MM.1S (cell line): ENCODE measurements at places on chromosomes 1 and 21.
A peak's percentile ranks its signal among the peaks of the same experiment; 100 is the strongest.

DNA sequence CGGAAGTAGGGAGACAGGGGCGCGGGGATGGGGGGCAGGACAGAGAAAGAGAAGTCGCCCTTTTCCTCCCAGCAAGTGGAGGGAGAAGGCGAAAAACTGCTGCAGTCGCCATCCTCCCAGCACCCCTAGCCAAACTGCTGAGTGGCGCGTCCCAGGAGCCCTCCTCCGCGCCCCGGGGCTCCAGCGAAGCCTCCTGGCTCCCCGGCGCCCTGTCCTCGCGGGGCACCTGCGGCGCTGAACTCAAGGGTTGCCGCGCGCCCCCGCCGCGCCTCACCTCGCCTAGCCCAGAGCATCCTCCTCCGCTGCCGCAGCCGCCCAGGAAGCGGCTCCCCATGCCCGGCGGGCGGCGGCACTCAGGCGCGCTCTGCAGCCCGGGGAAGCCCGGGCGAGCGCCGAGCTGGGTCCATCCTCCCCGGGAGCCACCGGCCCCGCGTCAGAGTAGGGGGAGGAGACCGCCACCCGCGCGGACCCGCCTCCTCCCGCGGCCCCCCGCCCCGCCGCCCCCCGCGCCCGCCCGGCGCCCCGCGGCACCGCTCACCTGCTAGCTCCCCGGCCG is at the start of gene DAB1:
DAB1 (minus strand) TSS at position 405 of the 556 bp plus-strand sequence. CDS start 133,030 bp downstream, outside the sequence.
- H3K36me3 ChIP-seq = no peaks in the 10 kb centered on the region
- no peaks in the 10 kb centered on the region for H3K27me3 ChIP-seq
- H3K4me1 ChIP-seq = no peaks in the 10 kb centered on the region
- no peak within 1 kb of the TSS; the same call in 1 of the 2 replicates for H3K4me3 ChIP-seq
- H3K27ac ChIP-seq = no peak within 1 kb of the TSS

GRCh38 chr1:28668191-28668955 is at the start of gene GMEB1:
Gene GMEB1, plus strand, starts transcription at chr1:28668784. Its CDS starts 14,829 bp downstream, at chr1:28683613.
- H3K4me3 ChIP-seq = peak within 1 kb of the TSS; percentile 88
- H3K27me3 ChIP-seq = no peaks in the 10 kb centered on the region

GRCh38 chr1:83928396-83928795 is 70.5 kb downstream of the TTLL7 start:
- no peaks in the 10 kb centered on the region for H3K27me3 ChIP-seq
- DNase-seq = no peak
- H3K36me3 ChIP-seq = no peaks in the 10 kb centered on the region
- H3K4me3 ChIP-seq = no peak overlapping the region
- no peaks in the 10 kb centered on the region for H3K4me1 ChIP-seq

DNA sequence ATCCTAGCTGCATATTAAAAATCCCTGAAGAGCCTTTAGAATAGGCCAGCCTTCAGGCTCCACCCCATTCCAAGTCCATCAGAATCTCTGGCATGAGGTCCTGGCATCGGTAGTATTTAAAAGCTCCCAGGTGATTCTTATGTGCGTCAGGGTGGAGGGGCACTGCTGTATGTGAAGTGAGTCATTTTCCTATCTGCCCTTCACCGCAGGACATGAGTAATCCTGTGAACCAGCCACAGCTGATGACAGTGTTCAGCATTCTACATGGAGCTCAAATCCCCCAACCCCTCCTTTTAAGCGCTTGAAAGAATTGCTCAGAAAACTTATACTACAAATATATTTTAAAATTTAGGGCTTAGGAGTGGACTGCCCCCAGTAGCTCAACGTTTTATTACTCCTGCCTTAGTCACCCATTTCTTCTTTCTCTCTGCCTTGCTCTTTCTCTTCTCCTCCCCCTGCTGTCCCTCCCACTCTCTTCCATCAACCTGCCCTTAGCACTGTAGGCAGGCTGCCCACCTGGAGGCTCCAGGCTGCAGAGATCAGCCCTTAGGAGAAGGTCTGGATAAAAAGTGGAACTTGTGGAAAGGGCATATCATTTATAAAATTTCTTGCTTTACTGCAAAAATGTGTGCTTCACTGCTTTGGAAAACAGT is 73.8 kb upstream of the ZNF281 start:
- H3K27ac ChIP-seq = no peak overlapping the region
- DNase-seq = no peak
- H3K4me1 ChIP-seq = no peaks in the 10 kb centered on the region
- no peaks in the 10 kb centered on the region for H3K36me3 ChIP-seq

DNA sequence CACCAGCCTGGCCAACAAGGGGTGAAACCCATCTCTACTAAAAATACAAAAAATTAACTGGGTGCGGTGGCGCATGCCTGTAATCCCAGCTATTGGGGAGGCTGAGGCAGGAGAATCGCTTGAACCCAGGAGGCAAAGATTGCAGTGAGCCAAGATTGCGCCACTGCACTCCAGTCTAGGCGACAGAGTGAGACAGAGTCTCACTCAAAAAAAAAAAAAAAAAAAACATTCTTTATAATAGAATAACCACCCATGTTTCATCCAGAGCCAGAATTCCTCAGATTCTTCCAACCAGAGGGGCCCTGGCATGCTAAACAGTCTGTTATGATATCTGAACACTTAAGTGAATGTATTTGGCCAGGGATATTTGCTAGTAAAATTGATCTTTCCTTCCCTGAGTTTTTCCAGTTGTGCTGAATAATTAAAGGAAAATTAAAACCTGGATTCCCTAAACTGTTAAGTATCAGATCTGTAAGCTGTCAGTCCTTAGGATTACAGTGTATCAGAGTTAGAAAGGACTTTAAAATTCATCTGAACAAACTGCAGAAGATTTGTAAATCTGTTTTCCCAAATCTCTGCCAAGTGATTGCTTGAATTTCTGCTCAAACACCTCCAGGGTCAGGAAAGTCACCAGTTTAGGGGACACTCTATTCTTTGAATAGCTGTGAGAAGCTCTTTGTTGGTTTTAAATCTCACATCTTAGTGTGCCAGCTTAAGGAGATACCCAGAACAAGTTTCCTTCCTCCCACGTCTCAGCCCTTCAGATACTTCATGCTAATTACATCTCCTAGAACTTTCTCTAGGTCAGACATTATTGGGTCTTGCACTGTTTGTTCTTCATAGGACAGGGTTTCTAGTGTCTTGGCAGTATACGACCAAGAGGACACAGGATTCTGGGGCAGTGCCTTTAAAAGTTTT is 84.6 kb upstream of the BMP8A start:
- peak overlapping the region; percentile 76 for H3K27ac ChIP-seq
- DNase-seq = peak; percentile 21
- H3K4me1 ChIP-seq = peaks cover 53% of the 10 kb centered on the region
- H3K4me3 ChIP-seq = peak overlapping the region; percentile 60
- H3K27me3 ChIP-seq = no peaks in the 10 kb centered on the region

DNA sequence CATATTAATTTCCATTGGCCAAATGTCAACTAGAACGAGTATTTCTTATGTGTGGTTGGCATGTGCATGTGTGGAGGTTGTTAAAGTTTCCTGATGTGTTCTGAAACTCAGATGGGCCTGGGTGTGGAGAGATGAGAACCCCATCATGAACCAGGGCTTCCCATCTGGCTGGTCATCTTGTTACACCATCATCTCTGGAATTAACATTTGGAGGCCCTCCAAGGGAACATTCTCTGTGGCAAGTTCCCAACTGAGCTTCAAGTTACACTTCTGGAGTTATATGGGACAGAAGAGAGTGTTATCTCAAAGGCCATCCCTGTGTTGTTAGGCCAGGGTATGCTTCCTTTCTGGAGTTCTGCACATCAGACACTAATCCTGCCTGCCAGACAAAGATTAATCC is 183.6 kb downstream of the TTLL7 start:
- H3K4me3 ChIP-seq = no peak overlapping the region
- H3K36me3 ChIP-seq = no peaks in the 10 kb centered on the region
- DNase-seq = no peak
- no peaks in the 10 kb centered on the region for H3K27me3 ChIP-seq
- H3K27ac ChIP-seq = no peak overlapping the region

- no peak overlapping the region for H3K27ac ChIP-seq
- no peaks in the 10 kb centered on the region for H3K36me3 ChIP-seq
- no peak overlapping the region for H3K4me3 ChIP-seq
- H3K4me1 ChIP-seq = no peaks in the 10 kb centered on the region
These were observed 43.2 kb downstream of the ATP1B1 start for GRCh38 chr1:169149555-169150286.

GRCh38 chr1:29685387-29685786 is 449.1 kb downstream of the PTPRU start:
- H3K4me3 ChIP-seq = no peak overlapping the region
- no peaks in the 10 kb centered on the region for H3K4me1 ChIP-seq
- peaks cover 81% of the 10 kb centered on the region for H3K27me3 ChIP-seq

DNA sequence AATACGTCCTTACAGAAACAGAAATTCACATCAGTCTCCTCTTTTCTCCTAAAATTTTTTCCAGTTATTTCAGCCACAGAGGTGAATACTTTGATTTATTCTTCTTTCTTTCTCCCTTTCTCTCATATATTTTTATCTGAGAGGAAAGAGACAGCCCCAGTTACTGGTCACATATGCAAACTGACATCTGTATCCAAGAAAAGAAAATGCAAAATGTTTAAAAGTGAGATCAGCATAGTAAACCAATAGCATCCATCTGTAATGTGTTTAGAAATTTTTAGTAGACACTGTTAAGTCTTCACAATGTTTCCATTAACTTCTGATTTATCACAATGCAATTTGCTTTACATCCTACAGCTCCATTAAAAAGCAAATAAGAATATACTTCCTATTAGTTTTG is 53.5 kb downstream of the NTNG1 start:
- H3K4me1 ChIP-seq = no peaks in the 10 kb centered on the region
- no peaks in the 10 kb centered on the region for H3K36me3 ChIP-seq
- H3K27ac ChIP-seq = no peak overlapping the region
- no peak overlapping the region for H3K4me3 ChIP-seq

DNA sequence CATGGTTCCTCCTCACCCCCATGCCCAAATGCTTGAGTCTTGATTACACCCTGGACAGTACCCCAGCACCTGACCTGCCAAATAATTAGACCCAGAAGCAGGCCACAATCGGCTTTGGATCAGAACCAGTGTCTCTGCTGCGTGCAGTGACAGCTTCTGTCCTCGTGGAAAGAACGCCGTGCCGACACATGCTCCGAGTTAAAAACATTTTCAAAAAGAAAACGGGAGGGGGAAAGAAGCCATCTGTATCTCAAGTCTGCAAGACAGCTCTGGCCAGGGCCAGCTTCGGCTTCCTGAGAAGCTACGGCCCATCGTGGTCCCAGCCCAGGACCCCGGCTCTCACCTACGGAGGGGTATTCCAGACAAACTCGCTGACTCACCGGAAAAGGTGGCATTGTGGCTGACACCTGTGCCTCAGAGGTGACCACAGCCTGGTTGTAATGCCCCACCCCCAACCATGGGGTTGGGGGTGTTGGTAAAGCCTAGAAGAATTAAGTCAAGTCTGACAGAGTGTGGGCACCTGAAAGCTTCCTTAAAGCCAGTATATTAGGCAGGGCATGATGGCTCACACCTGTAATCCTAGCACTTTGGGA is 25.8 kb downstream of the SSBP3 start:
- H3K27ac ChIP-seq = no peak overlapping the region
- no peak overlapping the region for H3K4me3 ChIP-seq
- H3K4me1 ChIP-seq = peaks cover 29% of the 10 kb centered on the region
- DNase-seq = no peak
- H3K27me3 ChIP-seq = no peaks in the 10 kb centered on the region

DNA sequence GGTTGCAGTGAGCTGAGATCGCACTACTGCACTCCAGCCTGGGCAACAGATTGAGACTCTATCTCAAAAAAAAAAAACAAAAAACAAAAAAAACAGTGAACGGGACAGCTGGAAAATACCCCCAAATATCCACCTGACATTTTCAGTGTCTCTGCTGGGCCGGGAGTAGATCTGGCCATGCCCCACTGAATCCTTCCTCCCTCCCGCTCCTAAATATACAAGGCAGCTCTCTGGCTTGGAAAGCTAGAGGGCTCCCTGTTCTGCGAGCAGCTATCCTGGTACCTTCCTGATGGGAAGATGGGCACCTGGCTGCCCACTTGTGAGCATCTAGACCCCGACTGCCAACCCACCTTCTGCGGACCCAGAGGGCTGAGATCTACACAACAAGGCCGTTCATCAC is 21.4 kb downstream of the SPSB1 start:
- no peaks in the 10 kb centered on the region for H3K36me3 ChIP-seq
- no peak overlapping the region for H3K27ac ChIP-seq
- no peaks in the 10 kb centered on the region for H3K27me3 ChIP-seq
- H3K4me3 ChIP-seq = no peak overlapping the region
- DNase-seq = no peak

- DNase-seq = no peak
- H3K36me3 ChIP-seq = no peaks in the 10 kb centered on the region
- H3K4me1 ChIP-seq = no peaks in the 10 kb centered on the region
- H3K27me3 ChIP-seq = no peaks in the 10 kb centered on the region
- no peak overlapping the region for H3K4me3 ChIP-seq
- no peak overlapping the region for H3K27ac ChIP-seq
These were observed 363.0 kb upstream of the DUSP10 start for GRCh38 chr1:222104694-222105392.

DNA sequence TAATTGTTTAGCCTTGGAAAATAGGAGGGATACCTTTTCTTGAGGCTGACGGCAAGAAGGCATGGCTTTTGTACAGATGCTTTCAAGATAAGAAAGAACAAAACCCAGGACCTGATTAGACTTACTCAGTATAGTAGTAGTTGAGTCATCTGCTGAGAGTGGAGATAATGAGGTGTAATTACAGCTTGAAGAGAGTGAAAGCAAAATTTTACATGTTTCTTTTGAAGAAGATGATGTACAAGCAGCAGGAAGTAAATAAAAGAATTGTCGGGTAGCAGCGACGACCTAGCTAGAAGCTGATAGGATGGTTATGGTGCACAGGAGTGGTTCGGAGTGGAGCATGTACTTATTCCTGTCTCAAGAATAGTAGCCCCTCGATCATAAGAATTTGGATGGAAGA is 6.6 kb downstream of the ANGPTL1 start:
- H3K4me1 ChIP-seq = no peaks in the 10 kb centered on the region
- no peak overlapping the region for H3K27ac ChIP-seq
- H3K36me3 ChIP-seq = no peaks in the 10 kb centered on the region
- H3K27me3 ChIP-seq = no peaks in the 10 kb centered on the region
- DNase-seq = no peak

DNA sequence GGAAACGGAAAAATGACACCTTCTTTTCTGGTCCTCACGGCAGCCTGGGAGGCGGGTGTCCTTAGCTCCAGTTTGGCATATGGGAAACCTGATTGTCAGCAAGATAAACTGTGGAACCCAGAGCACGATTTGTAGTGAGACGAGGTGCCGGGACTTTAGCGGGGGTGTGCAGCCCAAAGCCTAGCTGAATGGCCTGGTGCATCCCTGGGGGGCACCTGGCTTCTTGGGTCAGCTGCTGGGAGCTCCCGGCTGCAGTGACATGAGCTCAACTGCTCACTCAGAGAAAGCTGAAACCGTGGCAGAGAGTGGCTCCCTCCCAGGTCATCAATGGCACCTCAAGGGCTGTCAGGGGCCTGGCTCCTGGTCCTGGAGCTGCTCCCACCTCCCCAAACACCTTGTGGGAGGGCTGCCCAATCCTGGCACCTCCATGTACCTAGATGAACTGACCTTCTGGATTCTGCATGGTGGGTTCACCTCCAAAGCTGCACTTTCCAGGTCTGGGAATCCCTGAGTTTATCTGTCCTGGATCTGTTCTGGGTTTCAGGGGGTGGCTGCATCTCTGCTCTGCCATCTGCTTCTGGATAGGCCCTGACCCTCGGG is 260.5 kb downstream of the MATN1 start:
- H3K27ac ChIP-seq = no peak overlapping the region
- no peaks in the 10 kb centered on the region for H3K4me1 ChIP-seq
- no peaks in the 10 kb centered on the region for H3K36me3 ChIP-seq
- no peak for DNase-seq

GRCh38 chr21:43975469-43976098 is 36.5 kb upstream of the TRAPPC10 start:
- no peak overlapping the region for H3K4me3 ChIP-seq
- no peaks in the 10 kb centered on the region; the same call in 1 of the 2 replicates for H3K36me3 ChIP-seq
- H3K27me3 ChIP-seq = no peaks in the 10 kb centered on the region
- no peaks in the 10 kb centered on the region for H3K4me1 ChIP-seq
- no peak overlapping the region for H3K27ac ChIP-seq
